ENCODE measurements at places on chromosomes 11 and 22.
A peak's percentile ranks its signal among the peaks of the same experiment; 100 is the strongest.

GRCh38 chr11:85680897-85681296 lies 5.1 kb downstream of the CCDC89 start:
- no peak for DNase-seq
- H3K27me3 ChIP-seq: peaks cover 6% of the 10 kb centered on the region

DNA sequence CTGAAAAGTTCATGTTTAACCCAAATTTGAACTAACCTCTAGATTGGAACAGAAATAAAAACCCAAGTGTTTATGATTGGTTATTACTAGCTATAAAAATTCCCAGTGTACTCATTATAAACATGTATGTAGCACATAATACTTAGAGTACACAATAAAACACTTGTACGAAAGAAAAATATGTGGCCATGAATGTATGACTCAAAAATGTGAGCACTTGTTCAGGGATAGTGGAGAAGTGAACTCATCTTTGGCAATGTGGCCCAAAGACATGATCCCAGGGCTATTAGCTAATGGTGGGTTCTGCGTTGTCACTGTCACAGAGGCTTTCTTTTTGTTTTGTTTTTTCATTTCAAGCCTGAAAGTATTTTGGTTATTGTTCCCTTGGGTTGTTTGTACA lies 72.0 kb downstream of the PPFIBP2 start:
- no peak overlapping the region for H3K27ac ChIP-seq
- H3K36me3 ChIP-seq: no peaks in the 10 kb centered on the region
- no peak overlapping the region for H3K4me3 ChIP-seq

DNA sequence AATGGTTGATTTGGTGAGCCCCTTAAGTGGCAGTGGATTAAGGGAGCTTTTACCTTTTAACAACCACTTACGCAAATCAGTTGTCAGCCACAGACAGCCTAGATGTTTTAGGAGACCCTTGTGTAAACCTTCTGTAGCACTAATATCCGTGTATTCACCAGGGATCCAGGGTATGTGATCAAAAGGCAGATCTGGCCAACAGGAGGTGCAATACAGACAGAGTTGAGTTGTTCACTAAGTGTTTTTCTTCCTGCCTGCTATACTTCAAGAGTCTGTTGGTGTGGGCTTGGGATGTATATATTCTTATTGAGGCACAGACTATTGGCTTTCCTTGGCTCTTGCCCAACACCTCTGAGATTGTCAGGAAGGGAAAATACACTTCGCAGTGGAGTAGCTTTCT lies 175.1 kb downstream of the FAT3 start:
- H3K4me1 ChIP-seq: no peaks in the 10 kb centered on the region
- no peaks in the 10 kb centered on the region for H3K36me3 ChIP-seq

- no peak for DNase-seq
- H3K36me3 ChIP-seq: peaks cover 4% of the 10 kb centered on the region
- no peak overlapping the region for H3K4me3 ChIP-seq
- no peaks in the 10 kb centered on the region for H3K27me3 ChIP-seq
- no peak overlapping the region for H3K27ac ChIP-seq
Observed at GRCh38 chr11:70312401-70313357, 42.2 kb downstream of the PPFIA1 start.

- H3K36me3 ChIP-seq: no peaks in the 10 kb centered on the region
- H3K27me3 ChIP-seq: peaks cover 69% of the 10 kb centered on the region
- peaks cover 45% of the 10 kb centered on the region for H3K4me1 ChIP-seq
- H3K4me3 ChIP-seq: peak overlapping the region; percentile 48
Observed at GRCh38 chr11:111539426-111540113, 950 bp upstream of the LAYN start.

GRCh38 chr11:11583801-11584529 lies 37.8 kb downstream of the GALNT18 start:
- H3K4me1 ChIP-seq: no peaks in the 10 kb centered on the region
- no peak overlapping the region for H3K4me3 ChIP-seq
- H3K27me3 ChIP-seq: peaks cover 25% of the 10 kb centered on the region
- H3K27ac ChIP-seq: no peak overlapping the region

- DNase-seq: peak; percentile 42
- H3K36me3 ChIP-seq: no peaks in the 10 kb centered on the region
- H3K4me3 ChIP-seq: peak overlapping the region; percentile 80
- peaks cover 33% of the 10 kb centered on the region for H3K27me3 ChIP-seq
- peaks cover 42% of the 10 kb centered on the region for H3K4me1 ChIP-seq
- no peak overlapping the region for H3K27ac ChIP-seq
Observed at GRCh38 chr11:57476757-57477506, 16.6 kb downstream of the RTN4RL2 start.

DNA sequence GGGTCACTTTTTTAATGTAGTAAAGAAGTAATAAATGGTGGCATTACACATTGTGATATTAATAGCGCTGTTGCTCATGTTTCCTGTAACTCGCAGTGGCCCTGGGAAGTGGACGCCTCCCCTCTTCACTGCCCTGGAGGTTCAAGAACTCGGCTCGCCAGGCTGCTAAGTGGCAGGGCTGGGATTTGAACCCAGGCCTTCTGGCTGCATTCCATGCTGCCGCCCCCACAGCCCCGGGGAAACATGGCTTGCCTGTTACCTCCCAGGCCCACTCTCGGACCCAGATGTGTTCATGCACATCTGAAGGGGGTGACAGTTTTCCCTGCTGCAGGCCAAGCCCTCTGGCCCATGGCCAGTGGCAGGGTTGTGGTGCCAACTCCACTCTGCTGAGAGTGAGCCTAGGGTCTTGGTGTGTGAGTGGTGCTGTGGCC lies 25.0 kb upstream of the MGAT3 start:
- DNase-seq: no peak
- H3K27me3 ChIP-seq: no peaks in the 10 kb centered on the region
- H3K36me3 ChIP-seq: no peaks in the 10 kb centered on the region
- no peak overlapping the region for H3K4me3 ChIP-seq
- H3K27ac ChIP-seq: no peak overlapping the region

DNA sequence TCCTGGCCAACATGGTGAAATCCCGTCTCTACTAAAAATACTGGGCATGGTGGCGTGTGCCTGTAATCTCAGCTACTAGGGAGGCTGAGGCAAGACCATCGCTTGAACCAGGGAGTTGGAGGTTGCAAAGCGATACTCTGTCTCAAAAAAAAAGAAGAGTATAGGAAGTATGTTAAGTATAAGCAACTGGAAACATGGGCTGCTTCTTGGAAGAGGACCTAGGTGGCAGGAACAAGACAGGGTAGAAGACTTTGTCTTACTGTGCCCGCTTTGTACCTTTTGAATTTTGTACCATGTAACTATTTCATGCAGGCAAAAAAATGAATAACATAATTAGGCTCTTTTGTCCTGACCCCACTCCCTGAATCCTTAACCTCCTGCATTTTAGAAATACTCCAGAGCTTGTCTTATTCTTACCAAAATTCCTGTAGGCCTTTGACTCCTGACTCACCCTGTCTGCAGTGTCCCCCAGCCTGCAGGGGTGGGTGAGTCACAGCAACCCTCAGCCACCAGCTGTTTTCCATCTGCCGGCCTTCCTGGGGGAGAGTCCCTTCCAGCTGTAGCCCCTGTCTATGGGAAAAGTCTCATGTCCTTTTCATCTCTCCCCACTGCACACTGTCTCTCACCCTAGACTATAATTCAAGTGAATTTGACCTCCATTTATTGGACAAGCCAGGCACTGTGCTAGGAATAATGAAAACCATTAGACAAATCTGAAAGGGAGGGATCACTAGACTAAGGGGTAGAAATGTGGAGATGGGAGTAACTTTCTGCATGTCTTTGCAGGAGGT lies 41.8 kb downstream of the TXN2 start:
- peak overlapping the region; percentile 20 for H3K4me3 ChIP-seq
- no peaks in the 10 kb centered on the region for H3K27me3 ChIP-seq
- no peaks in the 10 kb centered on the region for H3K36me3 ChIP-seq
- peaks cover 59% of the 10 kb centered on the region for H3K4me1 ChIP-seq
- H3K27ac ChIP-seq: peak overlapping the region; percentile 54
- DNase-seq: no peak

- no peaks in the 10 kb centered on the region for H3K27me3 ChIP-seq
- H3K27ac ChIP-seq: no peak overlapping the region
- peaks cover 24% of the 10 kb centered on the region for H3K4me1 ChIP-seq
Observed at GRCh38 chr11:104609311-104610085, 288.8 kb downstream of the CASP12 start.

- no peaks in the 10 kb centered on the region for H3K36me3 ChIP-seq
- no peaks in the 10 kb centered on the region for H3K4me1 ChIP-seq
- no peak overlapping the region for H3K4me3 ChIP-seq
- peaks cover 38% of the 10 kb centered on the region for H3K27me3 ChIP-seq
- DNase-seq: no peak
- no peak overlapping the region for H3K27ac ChIP-seq
Observed at GRCh38 chr11:134646561-134646960, 234.5 kb upstream of the B3GAT1 start.

DNA sequence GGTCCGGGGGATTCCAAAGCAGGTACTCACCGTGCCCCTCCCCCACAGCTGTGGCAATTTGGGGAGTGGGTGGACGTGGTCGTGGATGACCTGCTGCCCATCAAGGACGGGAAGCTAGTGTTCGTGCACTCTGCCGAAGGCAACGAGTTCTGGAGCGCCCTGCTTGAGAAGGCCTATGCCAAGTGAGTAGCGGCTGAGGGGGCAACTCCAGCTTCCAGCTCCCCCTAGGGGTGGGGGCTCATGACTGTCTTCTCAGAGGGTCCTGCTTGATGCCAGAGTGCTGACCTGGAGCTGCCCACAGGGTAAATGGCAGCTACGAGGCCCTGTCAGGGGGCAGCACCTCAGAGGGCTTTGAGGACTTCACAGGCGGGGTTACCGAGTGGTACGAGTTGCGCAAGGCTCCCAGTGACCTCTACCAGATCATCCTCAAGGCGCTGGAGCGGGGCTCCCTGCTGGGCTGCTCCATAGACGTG lies 4.2 kb downstream of the CAPN1 start:
- no peak overlapping the region for H3K27ac ChIP-seq
- peaks cover 7% of the 10 kb centered on the region for H3K4me1 ChIP-seq
- no peak overlapping the region for H3K4me3 ChIP-seq
- no peaks in the 10 kb centered on the region for H3K27me3 ChIP-seq
- H3K36me3 ChIP-seq: peaks cover 12% of the 10 kb centered on the region

DNA sequence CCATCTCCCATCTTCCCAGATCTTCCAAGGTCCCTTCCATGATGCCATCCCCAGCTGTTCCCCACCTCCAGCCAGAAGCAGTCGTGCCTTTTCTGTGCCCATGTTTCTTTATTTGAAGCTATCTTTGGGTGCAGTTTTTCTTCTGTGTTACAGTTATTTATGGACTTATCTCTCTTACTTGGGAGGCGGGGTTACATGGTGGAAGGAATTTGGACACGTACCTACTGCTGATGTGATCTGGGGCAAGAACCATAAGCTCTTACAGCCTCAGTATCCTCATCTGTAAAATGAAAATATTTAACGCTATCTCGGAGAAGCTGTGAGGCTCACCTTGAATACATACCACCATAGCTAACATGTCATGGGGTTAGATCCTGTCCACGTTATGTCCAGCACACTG lies 98.9 kb downstream of the ZBTB16 start:
- no peak overlapping the region for H3K4me3 ChIP-seq
- H3K27ac ChIP-seq: no peak overlapping the region
- H3K27me3 ChIP-seq: no peaks in the 10 kb centered on the region
- peaks cover 43% of the 10 kb centered on the region for H3K4me1 ChIP-seq

DNA sequence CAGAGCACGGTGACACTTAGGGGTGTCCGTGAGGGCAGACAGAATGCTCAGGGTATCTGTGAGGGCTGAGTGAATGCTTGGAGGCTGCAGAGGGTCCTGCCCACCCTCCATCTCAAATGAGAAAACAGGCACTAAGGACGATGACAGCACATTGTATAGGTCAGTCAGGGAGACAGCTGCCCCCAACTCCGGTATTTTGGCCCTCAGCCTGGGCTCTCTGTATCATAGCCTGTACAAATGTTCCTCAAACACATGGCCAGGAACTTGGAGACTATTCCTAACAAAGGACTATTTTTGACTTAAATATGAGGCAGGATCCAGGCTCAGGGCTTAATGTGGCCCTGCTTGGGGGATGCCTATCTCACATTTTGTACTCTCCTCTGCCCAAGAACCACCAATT lies 145.4 kb downstream of the OPCML start:
- DNase-seq: no peak
- H3K27me3 ChIP-seq: no peaks in the 10 kb centered on the region
- H3K4me1 ChIP-seq: no peaks in the 10 kb centered on the region
- H3K4me3 ChIP-seq: no peak overlapping the region
- H3K36me3 ChIP-seq: no peaks in the 10 kb centered on the region

GRCh38 chr22:40719599-40719998 lies 40.3 kb downstream of the MCHR1 start:
- H3K4me1 ChIP-seq: peaks cover 29% of the 10 kb centered on the region
- H3K36me3 ChIP-seq: no peaks in the 10 kb centered on the region
- no peak overlapping the region for H3K27ac ChIP-seq
- H3K4me3 ChIP-seq: no peak overlapping the region
- peaks cover 6% of the 10 kb centered on the region for H3K27me3 ChIP-seq
- DNase-seq: no peak

- H3K27ac ChIP-seq: no peak overlapping the region
- H3K4me3 ChIP-seq: no peak overlapping the region
- H3K27me3 ChIP-seq: no peaks in the 10 kb centered on the region
- no peak for DNase-seq
- no peaks in the 10 kb centered on the region for H3K4me1 ChIP-seq
Observed at GRCh38 chr11:26442131-26442530, 110.2 kb downstream of the ANO3 start.

GRCh38 chr11:1309498-1310317 lies at the start of gene TOLLIP:
TOLLIP (minus strand) TSS chr11:1309632; CDS start chr11:1309498, 134 bp downstream.
- H3K4me1 ChIP-seq: peaks cover 35% of the 10 kb centered on the region
- H3K36me3 ChIP-seq: peaks cover 16% of the 10 kb centered on the region

DNA sequence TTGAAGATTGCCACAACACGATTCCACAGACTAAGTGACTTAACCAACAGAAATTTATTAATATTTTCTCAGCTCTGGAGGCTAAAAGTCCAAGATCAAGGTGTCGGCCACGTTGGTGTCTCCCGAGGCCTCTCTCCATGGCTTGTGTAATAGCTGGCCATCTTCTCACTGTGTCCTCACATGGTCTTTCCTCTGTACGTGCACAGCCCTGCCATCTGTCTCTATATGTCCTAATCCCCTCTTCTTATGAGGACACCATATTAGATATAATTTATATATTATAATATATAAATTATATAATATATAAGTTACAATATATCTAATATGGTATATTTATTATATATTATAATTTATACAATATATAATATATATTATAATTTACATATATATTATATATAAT lies 25.1 kb upstream of the SCGB1A1 start:
- no peaks in the 10 kb centered on the region for H3K27me3 ChIP-seq
- no peak overlapping the region for H3K4me3 ChIP-seq
- peaks cover 13% of the 10 kb centered on the region for H3K4me1 ChIP-seq

DNA sequence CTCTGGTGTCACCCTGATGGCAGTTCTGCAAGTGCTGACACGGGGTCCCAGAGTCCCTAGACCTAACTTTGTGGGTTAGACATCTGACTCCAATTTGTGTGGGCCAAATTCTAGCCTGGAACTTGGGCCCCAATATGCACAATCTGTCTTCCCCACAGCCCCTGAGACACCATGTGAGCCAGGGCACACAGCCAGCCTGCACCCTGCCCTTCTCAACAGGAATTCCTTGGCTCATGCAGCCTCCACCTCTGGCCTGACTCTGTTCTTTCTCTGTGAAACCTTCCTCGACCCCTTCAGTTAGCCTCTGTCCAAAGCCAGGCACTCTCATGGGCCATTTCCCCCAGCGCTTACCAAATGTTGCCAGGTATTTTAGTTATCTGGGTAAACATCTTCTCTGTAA lies 59.1 kb upstream of the POU2AF1 start:
- H3K27me3 ChIP-seq: no peaks in the 10 kb centered on the region
- H3K4me3 ChIP-seq: no peak overlapping the region
- H3K36me3 ChIP-seq: no peaks in the 10 kb centered on the region
- DNase-seq: no peak
- no peak overlapping the region for H3K27ac ChIP-seq

Measured in activated T-cell treated with anti-CD3 and anti-CD28 coated beads, Interleukin-2, amount 50 U/mL, for 72 hours (primary cell).